ENCODE measurements at places on chromosomes 6 and 20.

GRCh38 chr20:24494460-24494920, 25.1 kb downstream of the SYNDIG1 start:
- DNase-seq, result no peak

DNA sequence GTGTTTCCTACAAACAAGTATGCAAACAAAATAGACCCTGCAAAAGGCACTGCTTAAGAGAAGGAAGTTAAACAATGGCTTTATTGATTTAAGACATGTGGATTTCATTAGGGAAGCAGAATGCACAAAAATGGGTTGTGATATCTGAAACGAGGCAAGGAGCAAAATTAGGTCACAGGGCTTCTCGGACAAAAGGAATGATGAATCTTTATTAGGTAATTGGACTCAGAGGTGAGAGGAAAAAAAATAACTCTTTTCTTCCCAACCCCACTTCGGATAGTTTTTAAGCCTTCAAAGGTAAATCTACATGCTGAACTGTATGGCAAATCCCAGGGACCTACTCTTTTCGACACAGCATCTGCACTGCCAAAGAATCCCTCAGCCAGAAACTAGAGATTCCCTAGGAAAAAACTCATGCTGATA, 183.0 kb upstream of the TAB2 start:
- peak; percentile 68 for DNase-seq

GRCh38 chr6:32974541-32975308, 6.3 kb downstream of the BRD2 start:
- peak; percentile 46 for DNase-seq

- DNase-seq, result no peak
Observed at GRCh38 chr20:53840532-53840931, 229.9 kb downstream of the BCAS1 start.

GRCh38 chr6:32974016-32974333, 5.6 kb downstream of the BRD2 start:
- DNase-seq, result no peak

GRCh38 chr20:19382386-19383340, 170.2 kb downstream of the SLC24A3 start:
- no peak for DNase-seq

DNA sequence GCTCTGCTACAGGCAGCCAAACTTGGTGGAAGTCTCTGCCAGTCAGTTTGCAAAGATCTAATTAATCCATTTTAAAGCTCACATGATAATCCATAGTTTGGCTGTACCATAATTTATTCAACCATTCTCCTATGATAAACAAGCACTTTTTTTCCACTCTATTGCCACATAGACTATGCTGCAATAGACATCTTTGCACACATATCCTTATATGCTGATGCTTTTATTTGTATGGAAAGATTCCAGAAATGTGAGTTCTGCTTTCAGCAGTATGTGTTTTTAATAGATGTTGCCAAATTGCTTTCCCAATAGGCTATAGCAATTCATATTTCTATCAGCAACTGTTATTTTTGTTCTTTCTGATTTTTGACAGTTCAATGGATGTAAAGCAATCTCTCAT, 628.0 kb downstream of the KIF16B start:
- no peak for DNase-seq

GRCh38 chr6:13044390-13044789, 283.9 kb downstream of the TBC1D7 start:
- peak; percentile 87 for DNase-seq

GRCh38 chr6:17032988-17033634, 68.7 kb upstream of the STMND1 start:
- peak; percentile 46 for DNase-seq

GRCh38 chr6:73058736-73059135, 166.6 kb downstream of the KHDC1L start:
- no peak for DNase-seq

DNA sequence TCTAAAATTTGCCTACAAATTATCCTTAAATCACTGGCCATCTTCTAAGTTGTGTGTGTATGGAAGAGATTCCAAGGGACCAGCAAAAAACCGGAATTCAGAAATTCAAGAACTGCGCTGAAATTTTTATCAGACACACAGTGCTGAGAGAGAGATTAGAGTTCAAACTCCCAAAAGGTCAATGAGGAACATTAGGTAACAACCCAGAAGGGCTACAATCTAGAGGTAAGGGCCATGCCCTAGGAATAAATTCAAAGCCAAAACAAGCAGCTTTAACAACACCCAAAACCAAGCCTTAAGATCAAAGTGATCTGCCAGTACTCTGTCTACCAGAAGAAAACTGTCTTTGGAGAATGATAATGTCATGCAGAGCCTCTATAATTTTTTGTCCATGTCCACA, 17.8 kb downstream of the SRSF12 start:
- DNase-seq, result no peak

- no peak for DNase-seq
Observed at GRCh38 chr6:142195862-142196541, 48.9 kb downstream of the VTA1 start.

- DNase-seq, result no peak
Observed at GRCh38 chr6:12420626-12421025, 130.5 kb downstream of the EDN1 start.

- no peak for DNase-seq
Observed at GRCh38 chr6:150299873-150300485, 68.8 kb upstream of the IYD start.

DNA sequence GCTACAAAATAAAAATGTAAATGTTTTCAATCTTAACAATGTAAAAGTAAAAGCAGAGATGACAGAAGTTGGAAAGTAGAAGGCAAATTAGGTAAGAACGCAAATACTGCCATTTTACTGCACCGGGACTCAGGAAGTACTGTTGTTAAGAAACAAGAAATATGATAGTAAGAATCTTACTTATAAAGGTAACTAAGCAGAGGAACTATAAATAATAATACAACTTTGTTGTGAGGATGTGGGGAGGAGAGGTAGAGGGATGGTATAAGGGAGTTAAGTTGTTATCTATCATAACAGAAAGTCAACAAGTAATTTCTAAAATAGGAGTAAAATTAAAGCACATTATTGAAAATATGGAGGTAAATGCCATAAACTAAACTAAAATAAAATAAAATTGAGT, 104.3 kb upstream of the MRPS10 start:
- no peak for DNase-seq

DNA sequence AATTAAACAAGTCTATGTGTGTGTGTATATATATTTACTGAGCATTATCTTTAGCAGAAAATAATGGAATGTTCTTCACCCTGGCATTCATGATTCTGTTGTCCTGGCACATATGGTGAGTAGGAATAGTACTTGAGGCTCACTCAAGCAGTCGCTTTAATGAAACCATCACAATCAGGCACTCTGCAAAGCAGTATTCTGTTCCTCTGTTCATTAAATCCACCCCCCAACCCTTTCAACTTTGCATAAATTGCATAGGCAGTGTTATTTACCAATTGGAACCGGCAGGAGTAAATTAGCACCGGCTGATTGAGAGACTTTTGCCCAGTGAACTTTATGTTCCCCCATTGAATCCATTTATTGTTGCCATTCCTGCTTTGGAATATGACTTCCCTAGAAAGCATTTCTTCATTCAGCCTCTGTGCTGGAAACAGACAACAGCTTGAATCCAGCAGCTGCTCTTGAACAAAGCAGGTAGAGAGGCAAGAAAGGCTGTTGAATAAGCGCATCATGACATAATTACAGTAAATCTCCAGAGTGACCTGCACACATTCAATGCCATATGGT, 268.0 kb upstream of the RNF217 start:
- DNase-seq, result no peak

DNA sequence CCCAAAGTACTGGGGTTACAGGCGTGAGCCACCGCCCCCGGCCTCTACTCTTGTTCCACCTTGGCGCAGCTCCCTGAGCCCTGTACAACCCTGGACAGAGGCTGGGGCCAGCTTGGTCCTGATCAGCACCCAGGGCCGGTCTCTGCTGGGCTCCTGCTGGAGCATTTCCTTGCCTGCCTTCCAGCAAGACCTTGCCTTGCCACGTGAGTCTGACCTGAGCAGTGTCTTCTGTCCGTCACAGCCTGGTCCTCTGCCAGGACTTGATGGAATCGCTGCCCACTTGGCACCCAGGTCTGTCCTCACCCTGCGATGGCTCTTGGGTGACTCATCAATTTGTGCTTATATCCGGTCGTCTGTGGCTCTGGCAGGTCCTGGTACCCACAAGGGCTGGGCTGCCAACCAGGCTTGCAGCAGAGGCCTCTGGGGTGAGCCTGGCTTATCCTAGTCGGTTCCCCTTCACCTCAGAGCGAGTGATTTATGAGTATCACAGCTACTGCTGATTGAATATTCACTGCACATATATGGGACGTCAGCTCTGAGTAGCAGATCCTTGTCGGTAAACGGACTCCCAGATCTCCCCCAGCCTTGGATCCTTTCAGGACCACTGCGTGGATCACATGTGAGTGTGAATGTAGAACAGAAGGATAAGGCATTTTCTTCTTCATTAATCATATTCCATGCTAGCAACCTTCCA, 10.1 kb upstream of the SULF2 start:
- peak; percentile 98 for DNase-seq

- no peak for DNase-seq
Observed at GRCh38 chr6:136251394-136251793, 1.3 kb upstream of the MTFR2 start.

- peak; percentile 80 for DNase-seq
Observed at GRCh38 chr6:148746363-148747144, at the start of gene UST. TSS of gene UST (plus strand) at chr6:148747030. CDS start at chr6:148747431, 401 bp downstream.

DNA sequence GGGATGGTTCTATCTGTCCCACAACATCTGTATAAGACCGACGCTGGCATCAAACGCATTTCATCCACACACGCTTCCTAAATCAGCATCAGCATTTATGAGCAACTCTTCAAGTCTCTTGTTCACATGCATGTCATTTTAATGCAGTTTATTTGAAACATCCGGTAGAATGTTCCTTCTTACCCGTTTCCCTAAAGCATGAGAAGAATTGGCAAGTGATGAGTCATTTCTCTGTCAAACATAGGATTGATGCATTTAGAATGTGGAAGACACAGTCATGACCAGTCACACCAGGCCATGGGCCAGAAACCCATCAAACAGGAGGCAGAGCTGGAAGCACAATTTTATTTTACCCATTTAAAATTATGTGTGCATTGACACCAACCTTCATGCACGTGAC, 122.8 kb downstream of the UST start:
- DNase-seq, result peak; percentile 64

GRCh38 chr6:3376893-3377535, 79.8 kb downstream of the SLC22A23 start:
- DNase-seq, result no peak

- no peak for DNase-seq
Observed at GRCh38 chr6:54026652-54027400, 84.4 kb upstream of the MLIP start.

DNA sequence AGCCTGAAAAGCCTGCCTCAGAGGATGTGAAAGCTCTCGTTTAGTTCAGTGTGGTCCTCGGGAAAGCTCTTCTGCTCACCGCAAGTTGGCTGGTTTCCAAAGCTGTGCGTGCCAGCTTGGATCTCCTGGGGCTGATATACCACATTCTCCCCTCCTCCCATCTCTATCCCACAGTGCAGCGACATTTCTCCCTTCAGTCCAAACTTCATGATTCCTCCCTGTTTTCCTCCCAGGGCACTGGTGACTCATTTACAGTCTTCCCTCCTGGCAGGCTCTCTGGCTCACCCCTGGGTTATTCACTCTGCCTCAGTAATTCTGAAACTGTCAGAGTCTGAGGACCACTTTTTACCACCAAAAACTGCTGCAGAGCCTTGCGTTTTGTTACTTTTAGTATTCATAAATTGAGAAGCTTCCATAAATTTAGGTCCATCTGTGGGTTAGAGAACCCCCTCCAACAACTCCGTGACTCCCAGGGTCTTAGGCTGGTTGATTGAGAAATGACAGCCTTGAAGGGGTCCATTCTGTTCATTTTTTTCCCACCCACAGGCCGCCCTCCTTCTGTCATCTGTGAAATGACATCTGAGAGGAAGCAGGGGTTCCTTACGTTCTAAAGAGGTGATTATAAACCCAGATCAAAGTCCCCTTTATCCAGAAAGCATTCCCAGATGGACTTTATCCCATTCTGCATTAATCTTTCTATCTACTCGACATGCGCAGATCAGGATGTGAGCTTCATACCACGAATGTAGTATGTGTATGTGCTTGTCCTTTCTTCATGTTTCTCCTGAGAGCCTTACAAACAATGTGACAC, 6.1 kb downstream of the TRIM10 start:
- peak; percentile 20 for DNase-seq

DNA sequence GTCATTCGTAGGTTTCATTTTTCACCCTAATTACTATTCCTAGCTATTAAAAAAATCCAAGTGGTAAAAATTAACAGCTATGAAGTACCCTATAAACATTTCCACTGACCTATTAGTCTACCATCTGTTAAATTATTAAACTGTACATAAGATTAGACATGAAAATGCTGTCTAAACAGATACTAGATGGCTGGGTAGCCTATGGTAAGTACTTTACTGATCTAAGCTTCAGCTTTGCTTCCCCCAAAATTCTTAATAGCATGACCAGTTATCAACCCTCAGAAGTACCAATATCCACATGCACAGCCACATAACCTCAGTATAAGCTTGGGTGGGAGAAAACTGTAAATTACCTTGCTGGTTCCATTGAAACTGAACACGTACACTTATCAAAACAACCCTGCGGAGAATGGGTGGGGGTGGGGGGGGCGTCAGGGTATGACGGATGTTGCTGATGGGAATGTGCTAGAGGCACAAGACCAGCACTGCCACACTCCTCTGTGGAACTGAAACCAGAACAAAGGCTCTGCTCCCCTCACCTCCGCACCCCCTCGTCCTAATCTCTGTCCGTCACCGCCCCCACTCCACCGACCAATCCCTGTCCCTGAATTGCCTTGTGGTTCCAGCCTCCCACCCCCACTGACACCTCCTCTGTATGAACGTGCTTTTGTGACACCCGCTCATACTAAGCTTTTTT, 45.3 kb downstream of the B4GALT5 start:
- DNase-seq, result no peak

DNA sequence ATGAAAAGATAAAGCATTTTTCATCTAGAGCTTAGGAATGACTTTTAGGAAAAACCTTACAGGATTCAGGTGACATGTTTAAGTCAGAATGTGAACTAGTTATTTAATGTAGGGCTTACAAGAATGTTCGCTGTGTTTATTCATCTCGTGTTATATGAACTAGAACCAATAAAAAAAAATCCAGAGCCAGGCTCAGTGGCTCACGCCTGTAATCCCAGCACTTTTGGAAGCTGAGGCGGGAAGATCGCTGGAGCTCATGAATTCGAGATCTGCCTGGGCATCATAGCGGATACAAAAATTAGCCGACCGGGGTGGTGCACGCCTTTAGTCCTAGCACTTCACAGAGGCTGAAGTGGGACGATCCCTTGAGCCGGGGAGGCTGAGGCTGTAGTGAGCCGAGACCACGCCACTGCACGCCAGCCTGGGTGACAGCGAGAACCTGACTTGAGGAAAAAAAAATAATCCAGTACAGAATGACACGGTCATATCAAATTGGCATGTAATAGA, 46.3 kb downstream of the OR2B2 start:
- no peak for DNase-seq

- no peak for DNase-seq
Observed at GRCh38 chr6:93735099-93735498, 315.7 kb upstream of the EPHA7 start.

- no peak for DNase-seq
Observed at GRCh38 chr20:59779656-59780380, 153.6 kb downstream of the SYCP2 start.

- DNase-seq, result no peak
Observed at GRCh38 chr6:112231594-112232060, 22.7 kb downstream of the LAMA4 start.
